ENCODE measurements at places on chromosomes 12 and 14.
A peak's percentile ranks its signal among the peaks of the same experiment; 100 is the strongest.

DNA sequence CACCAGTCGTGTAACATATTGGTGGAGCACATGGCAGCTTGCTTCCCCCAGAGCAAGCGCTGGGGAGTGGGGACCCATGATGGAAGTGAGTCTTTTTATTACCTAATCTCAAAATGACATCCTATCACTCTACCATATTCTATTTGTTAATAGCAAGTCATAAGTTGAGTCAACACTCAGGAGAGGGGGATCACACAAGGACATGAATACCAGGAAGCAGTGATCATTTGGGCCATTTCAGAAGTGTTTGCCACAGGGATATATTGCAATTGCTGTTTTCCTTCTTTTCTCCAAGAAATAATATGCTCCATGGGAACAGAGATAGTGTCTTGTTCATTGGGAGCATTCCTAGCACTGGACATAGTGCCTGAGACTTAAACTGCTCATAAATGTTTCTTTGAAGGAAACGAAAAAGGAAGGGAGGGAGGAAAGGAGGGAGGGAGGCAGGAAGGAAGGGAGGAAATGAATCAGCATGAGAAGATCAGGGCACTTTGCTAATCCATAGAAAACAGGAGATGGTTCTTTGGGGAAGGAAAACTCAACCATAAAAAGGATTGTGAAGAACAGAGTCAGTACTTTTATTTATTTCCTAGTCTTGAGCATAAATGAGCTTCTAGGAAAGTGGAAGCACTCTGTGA lies 39.2 kb upstream of the EEA1 start:
- no peak for DNase-seq

- no peak for DNase-seq
Observed at GRCh38 chr14:105083926-105084685, 18.9 kb upstream of the GPR132 start.

GRCh38 chr12:30098677-30099076 lies 314.9 kb upstream of the TMTC1 start:
- no peak for DNase-seq

DNA sequence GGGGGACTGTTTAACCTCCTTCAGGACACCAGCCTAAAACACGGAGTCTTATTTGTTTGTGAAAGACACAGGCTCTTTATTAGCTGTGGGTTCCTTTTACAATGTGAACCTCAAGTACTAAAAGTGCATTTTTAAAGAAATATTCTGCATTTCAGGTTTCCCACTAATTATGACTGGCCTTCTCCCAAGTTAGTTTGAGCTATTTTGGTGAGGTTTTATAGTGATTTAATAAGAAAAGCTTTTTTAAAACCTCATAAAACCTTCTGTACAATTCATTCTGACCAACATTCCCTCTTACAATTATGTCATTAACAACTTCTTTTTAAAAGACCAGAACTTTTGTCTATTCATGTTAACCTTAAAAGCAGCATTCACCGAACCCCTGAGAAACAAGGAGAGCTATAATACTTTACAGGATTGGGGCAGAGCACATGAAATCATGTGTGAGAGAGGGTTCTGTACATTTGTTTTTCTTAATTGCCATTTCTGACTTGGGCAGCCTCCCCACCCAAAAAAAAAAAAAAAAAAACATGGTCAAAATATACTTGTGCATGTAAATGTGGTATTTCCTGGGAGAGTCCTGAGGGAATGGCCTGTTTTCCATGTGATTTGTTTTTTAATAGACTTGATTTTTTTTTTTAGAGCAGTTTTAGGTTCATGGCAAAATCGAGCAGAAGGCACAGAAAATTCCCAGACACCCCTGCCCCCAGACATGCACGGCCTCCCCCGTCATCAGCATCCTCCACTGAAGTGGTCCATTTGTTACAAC lies 169.5 kb downstream of the CHST11 start:
- no peak for DNase-seq

DNA sequence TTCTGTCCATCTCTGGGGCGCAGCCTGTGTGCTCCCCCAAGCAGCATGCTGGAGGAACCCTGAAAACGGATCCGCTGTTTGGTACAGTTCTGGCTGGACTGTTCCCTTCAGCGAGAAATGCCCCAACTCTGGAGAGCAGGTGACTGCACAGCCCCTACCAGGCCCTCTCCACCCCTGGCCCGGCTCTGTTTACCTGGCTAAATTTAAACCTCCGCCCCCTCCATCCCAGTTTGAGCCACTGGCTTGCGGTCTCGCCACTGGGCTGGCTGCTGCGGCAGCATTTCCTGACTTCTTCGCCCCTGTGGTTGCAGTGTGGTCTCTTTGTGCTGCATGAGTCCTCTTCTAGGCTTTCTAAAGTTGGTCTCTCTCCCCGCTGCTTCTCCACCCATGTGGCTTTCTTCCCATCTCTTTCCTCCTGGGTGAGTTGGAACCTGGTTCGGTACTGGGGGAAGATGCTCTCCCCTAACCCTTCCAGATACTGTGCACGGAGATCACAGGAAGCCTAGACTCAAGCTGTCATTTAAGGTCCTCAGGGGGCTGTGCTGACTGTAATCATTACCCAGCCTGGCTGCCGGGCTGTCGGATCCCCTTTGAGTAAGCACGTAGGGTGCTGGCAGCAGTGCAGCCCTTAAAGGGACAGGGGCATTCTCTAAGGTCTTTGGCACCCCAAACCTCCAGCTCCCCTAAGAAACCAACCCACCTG lies 60.6 kb downstream of the FBXL14 start:
- DNase-seq: peak; percentile 85

DNA sequence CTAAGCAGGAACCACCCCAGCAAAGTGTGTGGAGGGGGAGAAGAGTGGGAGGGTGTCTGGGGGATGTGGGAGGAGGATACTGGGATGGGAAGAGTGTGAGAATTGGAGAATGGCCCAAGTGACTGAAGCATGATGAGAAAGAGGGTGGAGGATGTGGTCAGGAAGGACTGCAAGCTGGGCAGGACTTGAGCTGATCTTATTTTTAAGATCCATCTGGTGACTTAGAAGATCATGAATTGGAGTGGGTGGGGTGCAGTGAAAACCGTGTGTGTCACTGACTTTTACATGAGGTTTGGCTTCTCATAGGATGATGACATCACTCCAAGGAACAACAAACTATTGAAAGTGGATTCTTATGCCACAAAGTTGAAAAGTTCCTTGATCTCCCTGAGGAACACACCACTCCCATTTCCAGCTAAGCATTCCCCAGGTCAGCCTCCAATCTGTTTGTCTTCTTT lies 287.5 kb downstream of the GALC start:
- no peak for DNase-seq

All from activated CD4-positive, alpha-beta memory T cell treated with anti-CD3 and anti-CD28 coated beads for 36 hours (primary cell).